ENCODE measurements at places on chromosomes 7 and 10. TPM values are rescaled to one million over a fixed set of nuclear protein-coding genes. Genes with fewer than 3 reads are reported as not detected.

Gene COPS6
- total RNA-seq: 47.5 TPM

Gene ARL5B
- total RNA-seq: 11.1 TPM

Gene C10orf62
- total RNA-seq: 1.2 TPM

Gene RNF133
- 2.2 TPM for total RNA-seq

Gene PNLIPRP2
- not detected for total RNA-seq

Gene OR2A12
- not detected for total RNA-seq

Gene ERVW-1
- not detected for total RNA-seq

- H3K27me3 ChIP-seq: no peaks in the 10 kb centered on the region
- no peaks in the 10 kb centered on the region for H3K4me1 ChIP-seq
- no peak overlapping the region for H3K4me3 ChIP-seq
These were observed 258.5 kb upstream of the AOAH start for GRCh38 chr7:36982766-36983165.

DNA sequence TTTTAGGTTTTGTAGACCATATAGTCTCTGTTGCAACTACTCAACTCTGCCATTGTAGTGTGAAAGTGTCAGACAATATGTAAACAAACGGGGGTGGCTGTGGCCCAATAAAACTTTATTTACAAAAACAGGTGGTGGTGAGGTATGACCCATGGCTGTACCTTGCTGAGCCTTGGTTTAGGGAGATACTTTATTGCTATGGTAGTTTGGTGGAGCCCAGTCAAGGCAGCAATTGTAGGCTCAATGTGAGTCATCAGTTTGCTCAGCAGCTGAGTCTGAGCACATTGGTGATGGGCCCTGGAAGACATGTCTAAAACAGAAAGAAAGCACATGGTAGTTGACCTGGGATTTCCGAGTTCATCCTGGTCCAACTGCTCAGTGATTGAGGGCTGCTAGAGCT is 242.5 kb downstream of the REEP3 start:
- H3K27ac ChIP-seq: no peak overlapping the region
- no peaks in the 10 kb centered on the region for H3K27me3 ChIP-seq
- H3K4me3 ChIP-seq: no peak overlapping the region
- no peaks in the 10 kb centered on the region for H3K4me1 ChIP-seq

DNA sequence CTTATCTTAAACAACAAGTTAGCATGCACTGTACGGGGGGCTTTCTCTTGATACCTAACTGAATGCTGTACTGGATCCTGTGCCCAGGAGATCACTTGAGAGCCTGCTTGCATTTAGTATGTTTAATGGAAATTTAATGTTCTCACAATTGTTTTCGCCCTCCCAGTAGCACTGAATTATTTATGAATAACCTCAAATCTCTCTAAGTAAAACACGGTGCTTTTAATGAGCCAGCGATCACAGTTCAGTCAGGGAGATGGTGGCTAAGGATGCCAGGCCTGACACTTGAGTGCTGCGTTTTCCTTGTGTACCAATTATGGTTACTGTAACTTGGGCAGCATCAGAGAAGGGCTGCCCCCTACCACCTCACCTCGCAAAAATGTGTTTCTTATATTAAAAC is 115.5 kb upstream of the ADARB2 start:
- H3K4me3 ChIP-seq: no peak overlapping the region
- no peak overlapping the region for H3K27ac ChIP-seq
- no peaks in the 10 kb centered on the region for H3K4me1 ChIP-seq

DNA sequence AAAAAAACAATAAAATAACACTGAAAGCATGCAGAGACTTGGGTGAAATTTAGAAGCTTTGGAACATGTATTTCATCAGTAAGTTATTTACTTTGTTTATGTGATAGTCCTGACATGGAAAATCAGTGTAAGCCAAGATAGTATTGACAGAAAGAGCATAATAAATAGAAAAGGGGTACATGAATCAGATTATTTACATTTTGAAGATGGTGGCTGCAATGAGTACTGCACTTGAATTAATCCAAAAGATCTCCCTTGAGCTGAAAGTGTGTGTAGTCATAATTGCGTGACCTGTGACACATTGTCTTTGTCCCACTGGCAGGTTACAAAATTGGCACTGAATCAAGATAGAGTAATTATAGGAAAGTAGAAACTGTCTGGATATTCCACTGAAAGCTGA is 562.9 kb downstream of the GFRA1 start:
- H3K36me3 ChIP-seq: no peaks in the 10 kb centered on the region
- no peaks in the 10 kb centered on the region for H3K27me3 ChIP-seq
- no peak overlapping the region for H3K4me3 ChIP-seq
- DNase-seq: no peak
- H3K4me1 ChIP-seq: no peaks in the 10 kb centered on the region

- H3K27ac ChIP-seq: no peak overlapping the region
- H3K27me3 ChIP-seq: no peaks in the 10 kb centered on the region
- no peaks in the 10 kb centered on the region for H3K4me1 ChIP-seq
- H3K4me3 ChIP-seq: no peak overlapping the region
- peaks cover 25% of the 10 kb centered on the region for H3K36me3 ChIP-seq
These were observed 145.0 kb downstream of the ELFN1 start for GRCh38 chr7:1815051-1815481.

DNA sequence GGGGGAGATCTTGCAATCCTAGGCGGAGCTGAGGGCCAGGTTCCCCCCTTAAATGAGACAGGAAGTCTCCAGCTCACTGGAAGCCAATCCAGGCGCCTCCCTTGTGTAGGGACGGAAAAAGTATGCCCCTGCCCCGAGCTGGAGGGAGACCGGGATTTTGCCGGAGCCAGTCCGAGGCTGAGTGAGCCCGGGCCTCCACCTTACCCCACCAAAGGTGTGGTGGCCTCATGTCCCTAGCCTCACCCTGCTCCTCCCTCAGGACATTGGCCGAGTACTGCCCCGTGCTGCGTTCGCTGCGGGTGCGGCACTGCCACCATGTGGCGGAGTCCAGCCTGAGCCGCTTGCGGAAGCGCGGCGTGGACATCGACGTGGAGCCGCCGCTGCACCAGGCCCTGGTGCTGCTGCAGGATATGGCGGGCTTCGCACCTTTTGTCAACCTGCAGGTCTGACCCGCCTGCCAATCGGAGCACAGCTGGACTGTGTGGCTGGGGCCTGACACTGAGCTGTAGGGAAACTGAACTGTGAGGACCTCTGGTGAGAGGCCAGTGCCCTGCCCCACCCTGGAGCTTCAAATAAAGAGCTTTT is 2.0 kb downstream of the FBXL15 start:
- H3K4me3 ChIP-seq: peak overlapping the region; percentile 99
- H3K27me3 ChIP-seq: peaks cover 14% of the 10 kb centered on the region
- peaks cover 35% of the 10 kb centered on the region for H3K4me1 ChIP-seq
- no peaks in the 10 kb centered on the region for H3K36me3 ChIP-seq
- DNase-seq: peak; percentile 48
- H3K27ac ChIP-seq: peak overlapping the region; percentile 90

- no peaks in the 10 kb centered on the region for H3K27me3 ChIP-seq
- H3K4me1 ChIP-seq: no peaks in the 10 kb centered on the region
- no peaks in the 10 kb centered on the region for H3K36me3 ChIP-seq
- H3K4me3 ChIP-seq: no peak overlapping the region
These were observed 39.5 kb downstream of the KLF6 start for GRCh38 chr10:3745521-3745920.

DNA sequence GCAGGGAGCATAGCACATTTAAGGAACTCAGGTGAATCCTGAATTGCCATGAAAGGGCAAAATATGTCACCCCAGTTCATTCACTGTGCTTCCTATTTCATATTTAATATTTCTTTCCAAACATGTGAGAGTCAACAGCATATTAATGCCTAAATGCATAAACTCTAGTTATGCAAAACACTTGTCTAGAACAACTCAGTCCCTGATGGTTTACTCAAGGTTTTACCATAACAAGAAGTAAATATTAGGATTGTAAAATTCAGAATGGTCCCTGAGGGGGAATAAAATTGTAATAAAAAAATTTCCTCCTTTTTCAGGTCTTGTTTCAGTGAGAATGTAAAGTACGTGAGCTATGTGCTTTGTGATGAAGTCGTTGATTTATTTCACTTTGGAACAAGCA is 51.7 kb upstream of the SEPHS1 start:
- H3K4me1 ChIP-seq: no peaks in the 10 kb centered on the region
- no peak overlapping the region for H3K4me3 ChIP-seq
- no peak overlapping the region for H3K27ac ChIP-seq
- H3K36me3 ChIP-seq: no peaks in the 10 kb centered on the region
- no peaks in the 10 kb centered on the region for H3K27me3 ChIP-seq

DNA sequence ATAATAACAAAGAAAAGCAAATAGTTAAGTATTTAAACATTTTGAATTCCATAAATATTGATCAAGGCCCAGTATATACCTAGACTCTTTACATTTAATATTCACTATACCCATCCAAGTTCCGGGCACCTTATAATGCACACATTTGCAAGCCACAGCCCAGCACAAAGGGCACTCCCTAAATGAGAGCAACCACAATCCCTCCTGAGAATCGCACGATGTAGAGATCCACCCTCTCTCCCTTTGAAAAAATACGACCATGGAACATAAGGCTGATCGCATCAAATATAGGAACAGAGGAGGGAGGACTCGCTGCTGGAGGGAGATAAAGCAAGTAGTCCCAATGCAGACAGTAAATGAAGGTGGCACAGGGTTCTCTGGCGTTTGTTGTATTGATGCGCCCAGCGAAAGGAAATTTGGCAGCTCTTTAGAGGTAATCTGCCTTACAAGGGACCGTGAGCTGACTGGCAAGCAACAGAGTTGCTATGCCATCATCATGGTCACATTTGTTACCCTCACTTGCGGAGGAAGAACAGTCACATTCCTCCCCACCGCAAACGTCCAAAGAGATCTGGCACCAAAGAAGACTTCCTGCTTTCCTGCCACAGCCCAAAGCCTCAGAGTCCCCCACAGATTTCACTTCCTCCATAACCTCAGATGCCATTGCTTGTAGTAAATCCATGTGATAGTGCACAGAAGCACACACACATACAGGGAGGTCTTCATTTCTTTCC is 16.1 kb upstream of the TAS2R40 start:
- H3K4me1 ChIP-seq: peaks cover 4% of the 10 kb centered on the region
- no peak overlapping the region for H3K27ac ChIP-seq
- no peak overlapping the region for H3K4me3 ChIP-seq
- no peak for DNase-seq

DNA sequence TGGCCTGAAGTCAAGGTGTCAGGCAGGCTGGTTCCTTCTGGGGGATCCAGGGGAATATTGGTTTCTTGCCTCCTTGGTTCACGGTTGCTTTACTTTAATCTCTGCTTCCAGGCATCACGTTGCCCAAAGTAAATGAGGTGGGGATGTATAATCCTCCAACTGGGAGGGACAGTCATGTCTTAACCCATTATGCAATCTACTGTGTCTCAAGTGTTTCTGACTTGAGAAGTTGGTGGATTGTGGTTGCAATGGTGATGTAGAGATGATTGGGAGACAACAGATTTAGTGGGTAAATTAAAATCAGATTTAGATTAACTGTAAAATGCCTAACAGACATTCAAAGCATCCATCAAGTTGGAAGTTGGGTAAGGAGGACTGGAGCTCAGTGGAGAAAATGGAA is 32.7 kb downstream of the TBXAS1 start:
- no peaks in the 10 kb centered on the region for H3K36me3 ChIP-seq
- H3K27me3 ChIP-seq: no peaks in the 10 kb centered on the region
- no peak for DNase-seq

DNA sequence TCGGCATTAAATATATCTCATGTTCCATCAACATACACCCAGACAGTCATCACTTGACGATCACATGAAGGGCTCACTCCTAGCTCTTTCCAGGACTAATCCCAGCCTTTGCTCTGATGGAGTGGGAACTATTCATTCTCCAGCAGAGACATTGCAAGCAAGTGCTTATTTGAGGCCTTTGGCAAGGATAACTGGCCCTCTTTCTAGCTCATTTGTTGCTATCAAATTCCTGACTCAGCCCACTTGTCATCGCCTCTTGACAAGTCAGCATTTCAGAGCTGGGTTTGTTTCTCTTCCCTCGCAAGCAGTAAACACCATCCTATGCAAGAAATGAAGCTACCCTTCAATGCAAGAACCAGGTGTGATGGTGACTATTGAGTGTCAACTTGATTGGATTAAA is 1165.7 kb upstream of the AUTS2 start:
- no peak overlapping the region for H3K27ac ChIP-seq
- H3K4me3 ChIP-seq: no peak overlapping the region
- DNase-seq: no peak
- H3K27me3 ChIP-seq: no peaks in the 10 kb centered on the region
- no peaks in the 10 kb centered on the region for H3K36me3 ChIP-seq
- H3K4me1 ChIP-seq: peaks cover 5% of the 10 kb centered on the region

- H3K27ac ChIP-seq: no peak overlapping the region
- no peak for DNase-seq
- peaks cover 3% of the 10 kb centered on the region for H3K4me1 ChIP-seq
- no peaks in the 10 kb centered on the region for H3K27me3 ChIP-seq
- H3K36me3 ChIP-seq: no peaks in the 10 kb centered on the region
- H3K4me3 ChIP-seq: no peak overlapping the region
These were observed 182.2 kb downstream of the HTR7 start for GRCh38 chr10:90675621-90676020.

GRCh38 chr7:140247559-140247958 is 70.8 kb upstream of the KDM7A start:
- H3K36me3 ChIP-seq: no peaks in the 10 kb centered on the region
- no peak for DNase-seq
- H3K27ac ChIP-seq: no peak overlapping the region
- H3K4me1 ChIP-seq: peaks cover 7% of the 10 kb centered on the region
- no peaks in the 10 kb centered on the region for H3K27me3 ChIP-seq

DNA sequence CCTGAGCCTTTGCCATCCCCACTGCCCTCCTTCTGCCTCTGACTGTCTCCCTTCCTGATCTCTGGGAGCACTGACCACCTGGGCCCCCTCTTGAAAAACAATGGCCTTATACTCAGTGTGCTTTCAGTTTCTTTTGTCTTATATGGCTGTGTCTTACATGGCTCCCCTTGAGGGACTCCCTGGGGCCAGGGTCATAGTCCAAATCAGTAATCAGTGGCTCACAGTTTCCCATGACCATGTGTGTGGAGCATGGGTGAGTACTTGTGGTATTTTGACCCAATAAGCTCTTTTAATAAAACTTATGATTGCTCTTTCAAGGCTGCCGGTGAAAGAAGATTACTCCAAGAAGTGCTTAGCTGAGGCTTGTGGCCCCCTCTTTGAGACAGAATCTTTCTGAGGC is 62.4 kb upstream of the PCBD1 start:
- DNase-seq: no peak
- H3K36me3 ChIP-seq: no peaks in the 10 kb centered on the region
- no peaks in the 10 kb centered on the region for H3K4me1 ChIP-seq
- H3K27me3 ChIP-seq: no peaks in the 10 kb centered on the region

DNA sequence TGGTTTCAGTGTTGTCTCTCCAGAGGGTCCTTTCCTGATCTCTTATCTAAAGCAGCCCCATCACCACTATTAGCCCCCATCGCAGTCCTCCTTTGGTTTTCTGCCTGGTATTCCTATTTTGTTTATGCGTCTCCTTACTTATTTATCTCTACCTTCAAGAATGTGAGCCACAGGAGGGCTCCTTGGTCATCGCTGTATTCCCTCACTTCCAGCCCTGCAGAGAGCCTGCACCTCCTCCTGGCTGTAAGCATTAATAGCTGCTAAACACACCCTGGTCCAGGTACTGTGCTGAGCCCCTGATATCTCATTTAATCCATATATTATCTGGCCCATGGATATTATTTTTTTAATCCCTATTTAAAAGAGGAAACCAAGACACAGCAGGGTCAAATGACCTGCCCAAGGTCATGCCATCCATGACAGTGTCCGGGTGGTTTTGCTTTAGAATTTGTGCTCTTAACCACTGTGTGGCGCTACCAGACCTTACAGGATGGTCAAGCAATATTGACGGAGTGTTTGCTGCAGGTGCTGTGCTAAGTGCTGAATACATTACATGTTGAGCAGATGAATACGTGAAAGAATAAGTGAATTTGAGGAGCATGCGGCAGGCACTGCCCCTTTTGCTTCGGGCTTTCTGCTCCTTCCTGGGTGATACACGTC is 227.2 kb downstream of the ADAM12 start:
- H3K27me3 ChIP-seq: no peaks in the 10 kb centered on the region
- DNase-seq: no peak
- no peak overlapping the region for H3K27ac ChIP-seq
- no peak overlapping the region for H3K4me3 ChIP-seq

Data from tibial nerve (tissue), 4 donors.